ENCODE measurements at places on chromosomes 7 and 10.

DNA sequence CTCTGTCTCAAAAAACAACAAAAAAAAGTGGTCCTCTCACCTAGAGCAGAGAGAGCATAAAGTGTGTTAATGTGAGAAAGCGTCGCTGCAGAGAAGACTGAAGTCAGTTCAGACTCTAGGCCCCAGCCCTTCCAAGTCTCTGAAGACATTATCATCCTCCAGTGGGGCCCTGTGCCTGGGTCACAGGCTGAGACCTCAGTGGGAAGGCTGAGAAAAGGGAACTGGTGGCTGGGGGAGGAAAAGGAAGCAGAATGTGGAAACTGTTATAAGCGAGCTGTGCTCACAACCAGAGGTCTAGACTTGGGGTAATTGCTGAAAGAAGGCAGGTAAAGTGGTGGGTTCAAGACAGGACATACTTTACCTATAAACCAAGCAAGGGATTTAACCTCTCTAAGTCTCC, 4.9 kb upstream of the RRP12 start:
- DNase-seq, result no peak

DNA sequence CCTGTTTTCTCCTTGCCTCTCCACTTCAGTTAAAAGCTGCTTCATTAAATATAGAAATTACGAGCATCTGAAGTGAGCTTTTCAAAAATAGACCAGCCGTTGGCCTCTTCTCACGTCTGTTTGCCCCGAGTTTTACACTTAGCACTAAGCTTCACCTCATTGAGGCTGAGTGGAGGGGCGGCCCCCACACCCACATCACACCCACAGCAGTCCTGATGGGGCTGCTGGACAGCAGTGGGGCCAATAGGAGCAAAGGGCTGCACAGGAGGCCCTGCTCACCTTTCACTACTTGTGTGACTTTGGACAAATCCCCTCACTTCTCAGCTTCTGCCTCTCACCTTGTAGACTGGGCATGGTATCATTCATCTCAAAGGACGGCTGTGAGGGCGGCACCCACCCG, 677.8 kb downstream of the SDK1 start:
- DNase-seq, result no peak

DNA sequence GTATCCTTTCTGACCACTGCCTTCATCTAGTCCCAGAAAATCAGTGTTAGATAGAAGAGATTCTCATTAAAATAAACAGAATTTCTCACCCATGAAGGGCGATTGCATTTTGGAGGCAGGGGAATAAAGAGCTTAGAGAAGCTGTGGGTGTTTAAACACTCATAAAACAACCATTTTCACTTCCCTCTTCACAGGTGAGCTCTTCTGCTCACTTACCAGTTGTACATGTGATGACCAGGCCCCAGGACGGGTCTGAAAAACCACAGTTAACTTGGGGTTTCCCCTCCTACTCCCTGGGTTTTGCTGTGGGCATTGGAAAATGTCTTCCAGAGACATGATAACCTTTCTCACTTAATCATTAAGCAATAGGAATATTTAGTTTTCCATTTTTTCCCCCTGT, 411.6 kb upstream of the DPP6 start:
- no peak for DNase-seq

DNA sequence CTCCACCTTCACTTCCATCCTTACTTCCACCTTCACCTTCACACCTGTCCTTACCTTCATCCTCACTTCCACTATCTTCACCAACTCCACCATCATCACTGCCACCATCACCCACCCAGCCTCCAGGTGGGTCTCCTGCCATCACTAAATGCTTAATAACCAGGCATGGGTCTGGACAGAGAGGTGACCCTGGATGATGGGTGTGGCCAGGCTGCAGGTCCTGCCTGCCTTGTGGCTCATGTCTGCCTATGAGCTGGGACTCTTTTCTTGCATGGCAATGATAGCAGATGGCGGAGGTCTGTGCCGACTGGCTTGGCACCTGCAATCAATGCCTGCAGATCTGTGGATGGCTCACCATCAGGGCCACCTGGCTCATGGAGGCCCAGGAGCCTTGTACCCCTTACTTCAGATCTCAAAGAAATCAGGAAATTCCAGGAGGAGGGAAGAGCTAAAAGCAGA, 60.1 kb upstream of the ELN start:
- no peak for DNase-seq

DNA sequence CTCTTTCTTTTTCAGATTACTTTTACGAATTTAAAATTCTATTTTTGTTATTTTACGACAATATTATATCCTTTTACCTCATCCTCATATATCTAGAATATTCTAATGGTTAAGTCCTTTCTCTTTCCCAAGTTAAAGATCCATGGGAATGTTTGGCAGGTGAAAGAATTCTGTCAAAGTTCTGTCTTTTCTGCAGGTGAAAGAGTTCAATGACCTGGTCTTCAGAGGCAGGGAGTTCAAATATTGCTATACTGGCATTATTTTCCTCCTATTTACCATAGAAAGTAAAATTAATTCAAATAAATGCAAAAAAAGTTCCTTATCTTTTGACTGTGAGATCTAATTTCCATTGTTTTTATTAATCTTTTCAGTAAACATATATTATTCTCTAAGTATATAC, 194.3 kb downstream of the ARL4A start:
- DNase-seq, result no peak

DNA sequence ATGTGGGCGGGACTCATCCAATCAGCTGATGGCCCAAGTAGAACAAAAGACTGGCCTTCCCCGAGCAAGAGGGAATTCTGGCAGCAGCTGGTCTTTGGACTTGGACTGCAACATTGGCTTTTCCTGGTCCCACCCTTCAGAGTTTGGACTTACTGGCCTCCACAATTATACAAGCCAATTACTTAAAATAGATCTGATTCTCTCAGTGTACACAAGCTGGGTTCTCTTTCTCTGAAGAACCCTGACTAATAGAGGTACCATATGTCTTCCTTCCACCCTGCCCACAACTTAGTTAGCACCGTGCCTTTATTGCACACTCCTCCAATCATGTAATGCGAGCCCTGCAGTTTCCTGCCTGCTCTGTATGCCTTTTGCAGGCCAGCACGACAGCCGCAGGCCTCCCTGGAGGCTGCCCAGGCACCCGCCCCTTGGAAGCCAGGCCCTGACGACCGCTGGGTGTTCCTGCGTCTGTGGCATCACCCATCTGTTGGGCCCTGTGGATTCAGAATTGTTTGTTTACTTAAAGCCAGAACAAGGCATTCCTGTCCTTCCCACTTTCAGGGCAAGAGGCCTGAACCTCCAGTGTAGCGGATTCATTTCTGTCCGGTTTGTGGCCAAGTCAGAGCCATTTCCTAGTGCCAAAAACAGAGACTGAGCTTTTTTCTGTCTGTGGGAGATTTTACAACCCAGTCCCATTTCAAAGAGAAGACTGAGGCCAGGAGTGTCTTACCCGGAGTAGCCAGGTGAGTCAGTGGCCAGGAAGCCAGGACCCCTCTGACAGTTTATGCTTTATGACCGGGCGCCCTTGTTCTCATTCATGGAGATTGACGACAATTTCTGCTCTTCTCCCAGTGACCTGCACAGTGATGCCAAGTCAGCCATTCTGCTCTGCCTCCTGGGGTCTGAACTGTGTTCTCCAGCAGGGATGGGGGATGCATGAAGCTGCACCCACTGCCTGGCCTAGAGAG, 968 bp upstream of the INMT start:
- no peak for DNase-seq

- DNase-seq, result no peak
Measured at GRCh38 chr10:129837909-129838582, 126.0 kb downstream of the EBF3 start.

DNA sequence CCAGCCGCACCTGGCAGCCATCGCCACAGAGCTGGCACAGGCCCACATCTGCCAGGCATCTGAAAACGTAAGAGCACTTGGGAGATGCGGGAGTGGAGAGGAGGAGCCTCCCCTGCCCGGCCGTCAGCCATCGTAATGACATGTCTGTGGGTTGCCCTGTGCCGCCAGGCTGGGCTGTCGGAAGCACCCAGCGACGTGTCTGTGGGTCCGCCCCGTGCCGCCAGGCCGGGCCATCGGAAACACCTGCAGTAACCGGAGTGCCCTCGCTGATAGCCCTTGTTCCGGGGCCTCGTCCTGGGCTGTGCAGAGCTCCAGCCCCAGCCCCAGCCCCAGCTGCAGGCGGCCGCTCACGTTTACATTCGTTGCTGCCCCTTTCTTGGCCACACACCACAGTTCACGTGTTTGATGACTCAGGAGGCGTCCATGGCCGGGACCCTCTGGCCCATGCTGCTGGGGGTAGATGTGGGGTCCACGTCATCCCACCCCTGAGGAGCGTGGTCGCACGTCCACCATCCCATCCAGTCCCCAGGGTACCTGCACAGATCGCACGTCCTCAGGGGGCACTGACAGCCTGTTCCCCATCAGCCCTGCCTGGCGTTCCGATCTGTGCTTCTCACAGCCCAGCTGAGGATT, 30.0 kb upstream of the PRKAR1B start:
- no peak for DNase-seq

GRCh38 chr10:1358860-1359625, 302.9 kb downstream of the WDR37 start:
- no peak for DNase-seq

GRCh38 chr10:79356104-79356503, 8.8 kb downstream of the PPIF start:
- DNase-seq, result no peak

GRCh38 chr10:110426294-110427181, 71.2 kb upstream of the DUSP5 start:
- no peak for DNase-seq

DNA sequence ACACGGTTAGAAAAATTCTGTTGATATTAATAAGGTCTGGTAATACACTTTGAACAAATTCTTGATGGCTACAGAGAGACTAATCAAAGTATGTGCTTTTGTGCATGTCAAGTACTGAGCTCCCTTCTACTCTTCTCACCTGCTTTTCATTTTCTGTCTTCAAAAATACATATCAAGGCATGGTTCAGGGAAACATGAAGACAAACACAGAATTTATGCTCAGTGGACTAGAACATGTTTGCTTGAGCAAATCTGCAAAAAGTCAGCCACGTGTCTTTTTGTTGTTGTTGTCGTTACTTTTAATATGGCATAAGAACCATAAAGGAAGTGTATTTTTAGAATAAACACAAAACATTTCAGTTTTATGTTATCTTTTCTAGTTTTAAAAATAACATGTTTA, 21.9 kb downstream of the CDK13 start:
- no peak for DNase-seq

All from GM12892 (cell line).